ENCODE measurements at places on chromosomes 6 and 20.

GRCh38 chr6:107806691-107807090, 17.4 kb downstream of the SCML4 start:
- no peak for DNase-seq

DNA sequence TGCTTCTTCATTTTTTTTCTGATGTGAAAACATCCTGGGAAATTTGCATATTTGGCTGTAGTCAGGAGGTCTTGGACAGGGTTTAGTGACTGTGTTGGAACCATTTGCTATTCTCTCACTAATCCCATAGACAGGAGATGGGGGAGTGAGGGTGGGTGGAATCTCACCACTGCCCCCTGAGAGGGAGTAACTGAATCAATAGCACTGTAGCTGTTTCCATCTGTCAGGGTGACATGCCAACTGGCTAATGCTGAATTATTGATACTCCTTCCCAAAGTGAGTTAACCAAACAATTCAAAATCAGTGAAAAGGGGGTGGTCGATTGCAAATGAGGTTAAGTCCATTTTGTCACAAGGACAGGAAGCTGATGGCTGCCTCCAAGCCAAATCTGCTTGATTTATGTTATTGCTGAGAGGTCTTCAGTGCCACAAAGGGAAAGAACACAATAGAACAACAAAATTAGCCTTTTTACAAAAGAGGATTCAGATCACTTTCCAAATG, 55.1 kb upstream of the B3GAT2 start:
- DNase-seq: no peak

GRCh38 chr6:119200512-119201175, 122.2 kb upstream of the FAM184A start:
- DNase-seq: no peak

- no peak for DNase-seq
These were observed 193.3 kb downstream of the SASH1 start for GRCh38 chr6:148535976-148536375.

GRCh38 chr6:143864234-143864633, at the start of gene ZC2HC1B:
ZC2HC1B (plus strand) TSS chr6:143864474; CDS start chr6:143864540, 66 bp downstream.
- DNase-seq: no peak

DNA sequence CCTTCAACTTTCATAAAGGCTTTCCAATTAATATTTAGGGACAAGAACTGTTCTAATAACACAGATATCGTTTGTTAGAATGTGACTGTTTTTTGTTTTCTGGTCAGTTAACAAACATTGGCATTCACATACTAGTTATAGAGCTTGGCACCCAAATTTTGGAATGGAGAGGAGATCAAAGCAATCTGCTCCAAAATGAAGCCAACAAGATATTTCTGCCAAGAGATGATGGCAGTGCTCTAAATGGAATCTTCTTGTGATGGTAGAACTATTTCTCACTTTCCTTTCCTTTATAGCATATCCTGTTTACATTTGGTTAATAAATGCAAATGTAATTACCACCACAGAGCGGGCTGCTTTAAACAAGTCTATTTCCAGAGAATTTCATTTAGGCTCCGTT, 208.3 kb upstream of the RIMS1 start:
- DNase-seq: no peak

- DNase-seq: no peak
These were observed 46.6 kb downstream of the DUSP22 start for GRCh38 chr6:338815-339262.

DNA sequence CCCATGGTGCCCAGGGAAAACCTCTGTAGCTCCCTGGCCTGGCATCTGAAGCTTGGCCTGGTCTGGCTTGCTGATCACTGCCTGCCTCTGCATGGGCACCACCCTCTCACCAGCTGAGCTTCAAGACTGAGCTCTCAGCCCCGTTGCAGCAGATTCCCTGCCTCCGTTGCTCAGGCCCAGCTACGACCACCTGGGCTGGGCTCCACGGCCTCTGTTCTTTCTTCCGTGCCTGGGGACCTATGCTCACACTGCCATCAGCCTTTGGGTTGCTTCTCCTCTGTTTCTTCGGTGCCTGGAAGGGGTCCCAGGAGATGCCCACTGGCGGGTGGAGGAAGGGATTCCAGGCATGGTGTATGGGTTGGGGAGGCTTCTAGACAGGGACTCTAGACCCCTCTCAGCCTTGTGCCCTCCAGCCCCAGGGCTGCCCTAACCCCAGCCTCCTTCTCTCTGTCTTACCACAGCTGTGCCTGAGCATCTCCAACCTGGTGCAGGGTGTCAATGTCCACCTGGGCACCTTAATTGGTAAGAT, 9.1 kb downstream of the BPIFB2 start:
- DNase-seq: no peak

DNA sequence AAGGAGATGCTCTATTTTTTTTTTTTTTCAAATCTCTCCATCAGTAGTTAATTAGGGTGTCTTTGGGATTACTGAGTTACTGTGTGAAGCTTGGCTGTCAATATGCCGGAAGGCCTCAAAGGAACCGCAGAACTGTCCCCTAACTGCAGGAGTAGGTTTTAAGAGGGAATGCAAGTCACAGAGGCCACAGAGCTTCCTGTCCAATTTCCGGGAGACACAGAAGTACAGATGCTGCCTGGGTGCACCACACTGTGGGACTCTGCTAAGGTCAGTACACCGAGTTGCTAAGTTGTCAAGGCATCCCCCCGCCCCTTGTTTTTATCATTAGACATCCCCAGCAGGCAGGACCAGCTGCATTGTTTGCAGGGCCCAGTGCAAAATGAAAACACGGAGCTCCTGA, 120.2 kb upstream of the RAB32 start:
- DNase-seq: no peak

DNA sequence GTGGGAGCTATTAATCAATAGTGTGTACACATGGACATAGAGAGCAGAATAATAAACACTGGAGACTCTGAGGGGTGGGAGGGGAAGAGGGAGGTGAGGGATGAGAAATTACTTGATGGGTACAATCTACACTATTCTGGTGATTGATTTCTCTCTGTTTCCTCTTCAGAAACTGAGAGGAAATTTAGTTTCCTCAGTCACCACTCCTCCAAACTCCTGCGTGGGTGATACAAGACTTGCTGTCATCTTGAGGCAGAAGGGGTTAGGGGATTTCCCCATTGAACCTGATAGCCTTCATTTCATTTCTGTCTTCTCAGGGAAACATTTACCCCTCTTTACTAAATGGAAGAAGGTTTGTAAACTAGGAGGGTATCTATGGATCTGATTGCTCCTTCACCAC, 84.3 kb upstream of the ESR1 start:
- DNase-seq: no peak

DNA sequence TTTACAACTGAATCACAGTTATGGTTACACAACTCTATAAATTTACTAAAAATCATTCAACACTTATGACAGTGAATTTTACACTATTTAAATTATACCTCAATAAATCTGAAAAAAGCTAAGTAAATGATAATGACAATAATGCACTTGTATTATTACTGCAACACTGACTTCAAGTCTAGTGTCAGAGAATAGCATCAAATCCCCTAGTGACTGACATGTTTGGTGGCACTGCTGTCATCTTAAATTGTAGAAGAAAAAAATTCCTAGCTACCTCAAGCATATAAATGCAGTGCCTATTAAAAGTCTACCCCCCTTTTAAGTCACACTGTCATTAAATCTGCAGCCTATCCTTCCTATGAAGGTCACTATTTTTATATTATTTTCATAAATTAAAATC, 189.4 kb upstream of the RUNX2 start:
- no peak for DNase-seq

GRCh38 chr20:48158014-48158413, 372.7 kb upstream of the SULF2 start:
- DNase-seq: no peak

GRCh38 chr6:139943391-139943790, 568.9 kb upstream of the CITED2 start:
- DNase-seq: no peak

- no peak for DNase-seq
These were observed 653 bp downstream of the LMBRD1 start for GRCh38 chr6:69796073-69796641.

GRCh38 chr20:49236301-49236700, 17.1 kb downstream of the DDX27 start:
- DNase-seq: no peak

- DNase-seq: no peak
These were observed 257.3 kb downstream of the QKI start for GRCh38 chr6:163671791-163672190.

DNA sequence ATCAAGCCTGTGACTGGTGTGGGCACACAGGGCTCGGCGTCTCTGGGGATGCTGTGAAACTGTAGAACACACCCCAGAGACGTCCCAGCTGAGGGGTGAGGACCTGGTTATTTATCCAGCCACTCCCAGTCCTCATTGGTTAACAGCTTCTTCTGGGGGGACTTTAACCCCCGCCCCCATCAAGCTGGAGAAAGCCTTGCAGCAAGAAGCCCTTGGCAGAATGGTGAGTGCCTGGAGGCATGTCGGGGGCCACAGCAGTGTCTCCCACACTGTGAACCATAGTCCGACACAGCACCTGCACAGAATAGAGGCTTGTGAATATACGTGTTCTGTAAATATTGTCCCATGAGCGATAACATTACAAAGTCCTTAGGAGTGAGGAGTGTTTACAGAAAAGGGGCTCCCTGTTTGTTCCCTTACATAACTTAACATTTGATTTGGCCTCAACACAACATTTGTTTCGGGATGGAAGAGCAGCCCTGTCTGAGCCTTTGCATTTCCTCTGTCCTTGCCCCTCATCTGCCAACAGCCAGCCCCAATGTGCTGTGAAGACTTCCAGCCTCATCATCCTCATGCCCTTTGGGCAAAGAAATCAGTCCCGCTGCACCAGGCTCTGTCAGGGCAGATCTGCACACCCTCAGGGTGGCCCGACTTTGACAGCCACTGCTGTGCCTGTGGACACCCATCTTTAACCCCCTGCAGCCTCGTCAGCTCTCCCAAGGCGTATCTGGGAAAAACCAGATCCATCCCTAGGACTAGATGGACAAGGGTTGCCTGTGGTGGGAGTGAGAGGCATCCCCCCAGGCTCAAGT, 2.2 kb upstream of the RRBP1 start:
- no peak for DNase-seq

GRCh38 chr6:144149894-144150709, at the start of gene STX11:
STX11 (plus strand) TSS chr6:144150517; CDS start chr6:144186628, 36,111 bp downstream.
- DNase-seq: peak; percentile 86

DNA sequence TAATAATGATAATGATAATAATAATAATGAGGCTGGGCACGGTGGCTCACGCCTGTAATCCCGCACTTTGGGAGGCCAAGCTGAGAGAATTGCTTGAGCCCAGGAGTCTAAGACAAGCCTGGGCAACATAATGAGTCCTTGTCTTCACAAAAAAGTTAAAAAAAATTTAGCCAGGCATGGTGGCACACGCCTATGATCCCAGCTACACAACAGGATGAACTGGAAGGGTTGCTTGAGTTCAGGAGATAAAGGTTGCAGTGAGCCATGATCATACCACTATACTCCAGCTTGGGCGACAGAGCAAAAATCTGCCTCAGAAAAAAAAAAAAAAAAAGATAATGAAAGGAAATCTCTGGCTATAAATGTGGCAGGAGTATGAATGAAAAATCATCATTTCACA, 213.4 kb downstream of the HIVEP2 start:
- no peak for DNase-seq

DNA sequence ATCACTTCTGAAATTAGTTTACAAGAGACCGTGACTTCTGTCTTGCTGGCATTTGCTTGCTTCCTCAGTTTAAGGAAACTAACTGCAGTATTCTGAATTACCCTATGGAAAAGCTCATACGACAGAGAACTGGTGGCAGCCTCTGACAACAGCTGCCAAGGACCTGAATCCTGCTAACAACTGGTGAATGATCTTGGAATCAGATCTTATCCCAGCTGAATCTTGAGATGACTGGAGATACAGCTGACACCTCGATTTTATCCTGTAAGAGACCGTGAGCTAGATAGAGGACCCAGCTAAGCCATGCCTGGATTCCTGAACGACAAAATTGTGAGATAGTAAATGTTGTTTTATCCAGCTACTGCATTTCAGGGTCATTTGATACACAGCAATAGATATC, 202.3 kb downstream of the OGFRL1 start:
- DNase-seq: no peak

- no peak for DNase-seq
These were observed 28.4 kb upstream of the NFATC2 start for GRCh38 chr20:51570739-51571459.

DNA sequence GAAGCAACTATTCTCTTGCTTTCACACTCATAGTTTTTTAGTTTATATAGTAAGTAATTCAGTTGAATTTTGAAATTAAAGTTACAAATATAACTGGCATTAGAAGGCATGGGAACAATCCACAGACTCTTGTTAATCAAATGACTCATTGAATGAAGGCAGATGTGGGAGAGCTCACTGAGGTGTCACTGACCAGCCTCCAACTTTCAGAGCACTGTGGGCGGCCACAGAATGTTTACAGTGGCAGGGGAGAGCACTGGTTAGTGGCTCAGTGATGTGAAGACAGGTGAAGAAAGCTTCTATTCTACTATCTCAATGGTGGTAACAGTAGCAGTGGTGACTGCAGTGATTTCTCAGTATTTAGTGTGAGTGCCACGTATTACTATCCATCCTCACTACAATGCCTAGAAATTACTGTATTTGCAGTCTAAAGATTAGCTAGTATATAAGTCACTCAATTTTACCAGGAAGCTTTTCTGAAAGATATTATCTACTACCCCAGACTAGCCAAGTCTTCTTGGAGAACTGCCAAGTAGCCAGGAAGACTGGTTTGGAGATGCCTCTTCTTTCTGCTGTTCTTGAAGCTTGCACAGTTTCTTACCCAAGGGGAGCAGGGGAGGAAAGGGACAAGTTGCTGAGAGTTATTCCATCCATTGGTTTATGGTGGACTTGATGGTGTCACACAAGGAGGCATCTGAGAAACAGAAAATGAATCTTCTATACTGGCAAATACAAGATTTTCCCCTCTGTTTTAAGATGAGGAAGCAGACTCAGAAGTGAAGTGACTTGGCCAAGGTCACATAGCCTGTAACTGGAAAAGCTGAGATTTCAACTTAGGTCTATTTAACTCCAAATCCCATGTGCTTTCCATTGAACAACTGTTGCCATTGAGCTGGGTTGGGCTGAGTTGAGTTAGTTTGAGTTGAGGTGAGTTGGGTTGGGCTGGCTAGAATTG, 231.2 kb downstream of the ANKRD60 start:
- DNase-seq: no peak

DNA sequence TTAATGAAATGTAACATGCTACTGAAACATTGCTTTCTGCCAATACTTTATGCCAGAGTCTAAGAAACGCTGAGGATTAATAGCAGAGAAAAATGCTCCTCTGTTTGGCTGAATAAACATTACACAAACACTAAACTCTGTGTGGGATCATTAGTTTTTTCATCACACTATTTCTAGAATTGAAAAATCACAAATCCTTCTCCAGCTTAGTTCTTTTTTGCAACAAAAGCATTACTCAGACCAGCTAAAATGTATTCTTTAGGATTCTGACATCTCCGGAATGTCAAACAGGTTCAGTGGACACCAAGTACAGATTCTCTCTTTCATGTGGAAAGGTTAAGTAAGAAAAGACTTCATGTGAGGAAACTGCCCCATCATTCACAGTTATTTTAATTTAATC, 226.9 kb downstream of the SIM1 start:
- DNase-seq: no peak

GRCh38 chr6:78483553-78484197, 383.7 kb upstream of the IRAK1BP1 start:
- no peak for DNase-seq

- no peak for DNase-seq
These were observed 176.2 kb downstream of the ISM1 start for GRCh38 chr20:13397300-13397724.
